Skin of body (tissue), 3 donors: ENCODE measurements at places on chromosomes 1 and 21. TPM values are rescaled to one million over a fixed set of nuclear protein-coding genes. Genes with fewer than 3 reads are reported as not detected.

The ASCL5 gene
- not detected for total RNA-seq

The BMP8A gene
- 1.3 TPM for total RNA-seq

The GCLM gene
- 8.4 TPM for total RNA-seq

The HHIPL2 gene
- 0.10 TPM for total RNA-seq

The CYP4A11 gene
- not detected for total RNA-seq

The DNAJC6 gene
- total RNA-seq, result 7.7 TPM

The IBA57 gene
- 5.0 TPM for total RNA-seq

The LMX1A gene
- total RNA-seq, result 1.1 TPM
